Immature natural killer cell (primary cell): ENCODE measurements at places on chromosomes 1 and 21. TPM values are rescaled to one million over a fixed set of nuclear protein-coding genes. Genes with fewer than 3 reads are reported as not detected.

- no peak for DNase-seq
Measured at GRCh38 chr1:190177555-190177954, 300.1 kb downstream of the BRINP3 start.

DNA sequence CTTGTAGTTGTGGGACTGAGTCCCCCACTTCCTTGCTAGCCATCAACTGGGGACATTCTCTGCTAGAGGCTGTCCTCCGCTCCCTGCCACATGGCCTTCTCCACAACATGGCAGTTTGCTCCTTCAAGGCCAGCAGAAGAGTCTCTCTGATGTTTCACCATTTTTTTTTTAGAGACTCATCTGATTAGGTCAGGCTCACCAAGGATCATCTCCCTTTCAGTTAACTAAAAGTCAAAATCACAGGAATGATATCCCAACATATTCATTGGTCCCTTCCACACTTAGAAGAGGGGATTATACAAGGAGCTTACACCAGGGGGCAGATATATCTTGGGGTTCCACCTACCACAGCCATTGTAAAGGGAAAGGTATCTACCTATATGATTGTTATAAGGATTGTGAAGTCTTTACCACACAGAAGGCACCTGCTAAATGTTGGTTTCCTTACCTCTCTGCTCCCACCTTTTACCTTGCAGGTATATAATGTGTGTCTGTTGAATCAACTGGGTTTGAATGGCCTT, 23.3 kb downstream of the RIMKLA start:
- no peak for DNase-seq

DNA sequence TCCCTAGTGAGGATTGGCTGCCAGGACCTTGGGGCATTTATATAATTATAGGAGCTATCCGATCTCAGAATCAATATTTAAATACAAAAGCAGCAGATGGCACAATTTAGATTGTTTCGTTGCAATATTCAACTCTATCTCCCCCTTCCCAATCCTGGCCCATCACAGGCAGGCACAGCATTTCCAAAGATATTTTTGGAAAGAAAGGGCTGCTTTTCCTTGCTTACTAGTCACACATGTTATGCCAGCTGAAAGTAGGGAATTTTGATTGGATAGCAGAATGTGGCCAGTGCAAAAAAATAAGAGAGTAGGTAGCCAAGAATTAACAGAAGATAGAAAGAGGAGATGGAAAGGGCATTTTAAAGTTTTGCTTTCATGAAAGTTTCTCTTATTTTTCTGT, 37.9 kb downstream of the IL12RB2 start:
- no peak for DNase-seq

The NCAM2 gene
- not detected for polyA plus RNA-seq

DNA sequence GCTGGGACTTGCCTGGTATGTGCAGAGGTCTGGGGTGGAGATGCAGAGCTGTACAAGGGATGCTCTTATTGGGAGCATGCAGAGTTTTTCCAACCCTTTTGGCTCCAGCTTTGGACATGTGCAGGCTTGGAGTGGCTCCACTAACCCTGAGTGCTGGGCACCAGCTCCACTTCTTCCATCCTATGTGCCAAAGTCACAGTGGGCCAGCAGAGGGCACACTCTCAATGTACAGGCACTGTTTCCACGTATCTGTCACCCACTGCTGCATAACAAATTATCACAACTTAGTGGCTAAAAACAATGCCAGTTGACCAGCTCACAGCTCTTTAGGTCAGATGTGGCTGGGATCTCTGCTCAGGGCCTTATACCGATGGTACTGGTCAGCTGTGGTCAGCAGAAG, 631.8 kb downstream of the AJAP1 start:
- peak; percentile 34 for DNase-seq

DNA sequence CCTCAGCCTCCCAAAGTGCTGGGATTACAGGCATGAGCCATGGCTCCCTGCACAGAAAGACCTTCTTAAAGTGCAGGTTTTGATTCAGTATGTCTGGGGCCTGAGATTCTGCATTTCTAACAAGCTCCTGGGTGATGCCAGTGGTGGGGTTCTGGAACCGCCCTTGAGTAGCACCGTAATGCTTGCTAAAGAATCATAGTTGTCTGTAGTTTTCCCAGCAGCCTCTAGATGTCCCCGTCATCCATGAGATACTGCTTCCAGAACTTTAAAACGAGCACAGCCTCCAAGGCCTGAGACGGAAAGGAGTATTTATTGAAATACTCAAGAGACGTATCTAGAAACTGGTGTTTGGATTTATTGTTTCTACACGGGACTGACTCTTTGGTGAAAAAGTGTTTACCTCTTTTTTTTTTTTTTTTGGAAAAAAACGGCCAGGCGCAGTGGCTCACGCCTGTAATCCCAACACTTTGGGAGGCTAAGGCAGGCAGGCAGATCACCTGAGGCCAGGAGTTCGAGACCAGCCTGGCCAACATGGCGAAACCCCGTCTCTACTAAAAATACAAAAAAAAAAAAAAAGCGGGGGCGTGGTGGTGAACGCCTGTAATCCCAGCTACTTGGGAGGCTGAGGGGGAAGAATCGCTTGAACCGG, 2.6 kb upstream of the TOR3A start:
- DNase-seq: peak; percentile 62

The GPR37L1 gene
- not detected for polyA plus RNA-seq

The CCDC185 gene
- polyA plus RNA-seq: not detected

- DNase-seq: no peak
Measured at GRCh38 chr1:171222936-171223335, 25.4 kb upstream of the FMO1 start.

- no peak for DNase-seq
Measured at GRCh38 chr1:174296309-174296708, 137.0 kb downstream of the RABGAP1L start.

The GABPA gene
- 12.6 TPM for polyA plus RNA-seq

DNA sequence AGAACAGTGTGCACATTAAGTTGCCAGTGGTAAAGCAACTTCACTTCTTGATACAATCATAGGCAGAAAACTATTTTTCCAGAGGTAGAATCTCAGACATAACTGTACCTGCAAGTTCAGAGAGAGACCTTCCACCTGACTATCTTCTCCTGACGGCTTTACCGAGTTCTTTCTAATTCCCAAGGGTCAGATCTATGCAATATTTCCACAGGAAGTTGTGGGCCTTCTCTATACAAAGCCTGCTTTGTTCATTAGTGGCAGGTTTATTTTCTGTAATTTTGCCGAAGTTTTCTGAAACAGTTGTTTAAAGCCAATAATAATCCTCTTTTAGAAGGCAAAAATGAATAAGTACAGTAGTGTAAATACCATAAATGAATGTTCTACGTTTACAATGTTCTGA, 58.2 kb upstream of the RCC1 start:
- DNase-seq: no peak

The AKR1A1 gene
- 94.6 TPM for polyA plus RNA-seq

The HCN3 gene
- not detected for polyA plus RNA-seq

DNA sequence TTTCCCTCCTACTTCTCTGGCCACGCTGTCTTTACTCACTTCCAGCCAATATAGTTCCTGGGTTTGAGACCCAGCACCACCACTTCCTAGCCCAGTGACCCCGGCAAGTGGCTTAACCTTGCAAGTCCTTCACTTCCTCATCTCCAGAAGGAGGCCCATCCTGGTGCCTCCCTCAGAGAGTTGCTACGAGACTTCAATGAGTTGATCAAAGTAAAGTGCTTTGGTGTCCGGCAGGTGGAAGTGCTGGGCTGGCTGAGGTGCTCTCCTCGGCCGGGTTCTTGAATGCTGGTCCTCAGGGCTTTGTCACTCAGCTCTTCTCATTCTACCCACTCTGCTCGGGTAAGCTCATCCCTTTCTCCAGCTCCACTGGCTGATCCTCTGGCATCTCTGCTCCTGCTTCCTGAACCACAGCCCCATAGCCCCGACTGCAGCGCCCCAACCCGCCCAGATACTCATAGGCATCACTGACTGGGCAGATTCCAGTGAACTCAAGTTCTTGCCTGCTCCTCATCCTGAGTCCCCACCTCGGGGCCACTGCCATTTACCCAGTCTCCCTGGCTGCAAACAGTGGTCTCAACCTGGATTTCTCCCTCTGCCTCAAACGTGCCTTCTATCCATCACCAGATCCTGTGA, 75.8 kb upstream of the WNT4 start:
- DNase-seq: no peak

The NR1I3 gene
- polyA plus RNA-seq: not detected

The KLF17 gene
- not detected for polyA plus RNA-seq

DNA sequence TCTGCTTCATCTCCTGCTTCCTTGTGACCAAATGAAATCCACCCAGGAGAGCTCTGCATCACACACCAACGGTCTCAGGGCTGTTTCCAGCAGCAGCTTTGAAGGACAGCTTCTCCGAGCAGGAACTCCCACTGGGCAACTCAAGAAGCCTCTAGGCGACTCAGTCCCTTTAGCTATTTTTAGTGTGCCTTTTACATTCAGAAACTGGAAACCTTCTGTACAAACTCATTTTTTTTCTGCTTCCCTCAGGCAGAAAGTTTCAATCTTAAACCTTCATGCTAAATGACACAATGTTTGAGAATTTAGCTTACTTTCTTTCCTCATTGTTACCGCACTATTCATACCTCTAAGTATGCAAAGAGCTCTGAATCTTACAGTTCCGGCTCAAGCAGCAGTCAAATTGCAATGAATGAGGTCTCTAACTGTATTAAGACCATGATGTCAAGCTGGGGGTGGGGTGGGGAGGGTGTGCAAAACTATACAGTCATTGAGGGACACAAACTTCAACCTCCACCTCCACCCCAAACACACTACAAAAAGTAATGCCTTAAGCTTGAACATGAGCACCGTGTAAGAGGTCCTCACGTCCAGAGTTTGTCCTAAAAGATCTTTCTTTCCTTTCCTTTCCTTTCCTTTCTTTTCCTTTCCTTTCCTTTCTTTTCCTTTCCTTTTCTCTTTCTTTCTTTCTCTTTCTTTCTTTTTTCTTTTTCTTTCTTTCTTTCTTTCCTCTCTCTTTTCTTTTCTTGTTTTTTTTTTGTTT, 16.4 kb upstream of the TARBP1 start:
- no peak for DNase-seq

GRCh38 chr1:230832476-230832875, 35.8 kb downstream of the C1orf198 start:
- DNase-seq: no peak

DNA sequence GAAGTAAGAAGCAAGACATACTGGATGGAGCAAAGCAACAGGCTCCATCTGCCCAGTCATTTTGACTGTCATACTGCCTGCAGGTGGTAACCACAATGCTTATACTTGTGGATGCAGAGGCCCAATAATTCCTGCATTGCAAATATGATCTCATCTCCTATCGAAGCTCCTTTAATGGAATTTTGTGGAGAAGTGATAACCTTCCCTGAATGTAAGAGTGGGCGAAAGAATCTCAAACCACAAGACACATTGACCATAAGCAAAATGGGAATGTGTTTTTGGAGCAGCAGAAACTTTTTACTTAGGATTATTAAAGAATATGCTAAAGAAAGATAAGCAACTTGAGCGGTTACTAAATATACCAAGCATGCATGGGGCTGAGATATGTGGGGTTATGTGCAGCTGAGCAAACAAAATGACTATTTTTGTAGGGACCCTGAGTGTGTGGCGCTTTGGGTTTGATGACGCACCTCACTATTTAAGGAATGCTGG, 77.4 kb upstream of the BACH1 start:
- DNase-seq: no peak

GRCh38 chr21:46182548-46183336, 1.5 kb downstream of the SPATC1L start:
- DNase-seq: no peak

The SEC16B gene
- not detected for polyA plus RNA-seq

The C8B gene
- polyA plus RNA-seq: not detected

- no peak for DNase-seq
Measured at GRCh38 chr1:218346391-218347204, 1.5 kb downstream of the TGFB2 start.
